Stimulated activated CD8-positive, alpha-beta memory T cell treated with anti-CD3 and anti-CD28 coated beads, Interleukin-15, amount 100 ng/mL, for 1 hour (primary cell): ENCODE measurements at places on chromosomes 3 and 15.

- DNase-seq: no peak
These were observed 3.7 kb downstream of the EOMES start for GRCh38 chr3:27718459-27718858.

GRCh38 chr3:184525337-184526087 lies 36.1 kb upstream of the EPHB3 start:
- no peak for DNase-seq

GRCh38 chr3:193130576-193130975 lies 110.4 kb upstream of the PLAAT1 start:
- no peak for DNase-seq

DNA sequence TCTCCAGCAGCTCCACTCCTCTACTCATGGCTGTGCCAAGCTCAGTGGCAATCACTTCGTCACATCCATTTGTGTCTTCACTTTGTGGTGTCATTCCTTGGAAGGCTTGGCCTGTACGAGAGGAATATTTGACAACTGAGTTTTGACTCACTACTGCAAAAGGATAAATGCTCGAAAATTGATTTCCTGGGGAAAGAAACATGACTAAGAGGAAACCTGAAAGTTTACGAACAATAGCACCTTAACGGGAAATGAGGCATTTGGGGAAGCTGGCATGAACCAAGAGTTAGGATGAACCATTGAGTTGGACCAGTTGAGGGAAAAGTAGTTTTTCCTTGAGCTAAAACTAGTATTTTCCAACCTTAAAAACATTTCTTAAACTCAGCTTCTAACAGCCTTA lies 74.2 kb upstream of the ABHD17C start:
- no peak for DNase-seq

DNA sequence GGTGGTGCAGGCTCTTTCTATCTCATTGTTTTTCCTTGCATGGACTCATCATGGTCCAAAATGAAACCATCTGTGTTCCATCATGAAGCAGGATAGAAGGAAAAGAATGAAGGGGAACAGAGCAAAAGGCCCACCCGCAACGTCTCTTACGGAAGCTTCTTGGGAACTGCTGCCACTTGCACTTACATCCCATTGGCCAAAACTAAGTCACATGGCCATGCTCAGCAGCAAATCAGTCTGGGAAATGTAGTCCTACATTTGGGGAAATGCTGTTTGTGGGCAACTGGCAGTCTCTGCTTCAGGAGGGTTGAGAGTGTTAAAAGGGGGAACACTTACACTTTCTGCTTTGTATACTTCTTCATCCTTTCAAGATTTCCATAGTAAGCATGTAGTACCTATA lies 191.6 kb downstream of the SV2B start:
- no peak for DNase-seq

DNA sequence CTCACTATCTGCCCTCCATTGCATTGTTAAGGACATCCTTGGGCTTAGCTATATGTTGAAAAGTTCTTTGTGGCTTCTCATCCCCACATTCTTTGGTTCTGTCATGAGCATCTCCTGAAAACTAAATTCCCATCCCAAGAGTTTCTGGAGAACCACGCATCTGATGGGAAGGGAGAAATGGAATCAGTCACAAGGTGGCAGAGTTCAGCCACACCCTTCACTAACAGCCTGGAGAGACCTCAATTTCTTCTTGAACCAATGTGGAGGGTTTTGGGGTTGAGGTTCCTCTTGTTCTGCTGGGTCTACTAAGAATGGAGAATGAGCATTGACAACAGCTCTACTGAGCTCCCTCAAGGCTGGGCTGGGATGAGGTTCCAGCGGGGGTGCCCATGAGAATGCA lies 15.6 kb upstream of the MAGEL2 start:
- no peak for DNase-seq

DNA sequence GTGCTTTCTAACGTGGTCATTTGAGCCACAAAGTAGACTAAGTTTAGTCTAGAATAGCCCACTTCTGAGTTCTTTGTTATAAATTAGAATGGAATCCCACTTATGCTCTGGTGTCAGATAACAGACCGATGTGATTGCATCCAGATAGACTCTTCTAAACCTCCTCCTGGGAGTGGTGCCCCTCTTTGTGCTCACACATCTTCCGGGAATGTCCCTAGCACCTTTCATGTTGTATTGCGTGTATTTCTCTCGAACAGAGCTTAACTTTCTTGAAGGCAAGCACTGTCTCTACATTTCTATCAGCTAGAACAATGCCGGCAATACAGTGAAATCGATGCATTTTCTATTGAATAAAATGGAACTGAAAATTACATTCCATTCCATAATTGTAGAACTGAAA lies 23.0 kb downstream of the CP start:
- no peak for DNase-seq

- DNase-seq: no peak
These were observed 15.6 kb downstream of the SENP5 start for GRCh38 chr3:196883361-196883760.

- DNase-seq: no peak
These were observed 15.9 kb downstream of the TLNRD1 start for GRCh38 chr15:81016489-81017068.

GRCh38 chr15:91435113-91435512 lies 335.1 kb downstream of the SV2B start:
- no peak for DNase-seq

- no peak for DNase-seq
These were observed 33.7 kb downstream of the VIPR1 start for GRCh38 chr3:42535981-42536784.

DNA sequence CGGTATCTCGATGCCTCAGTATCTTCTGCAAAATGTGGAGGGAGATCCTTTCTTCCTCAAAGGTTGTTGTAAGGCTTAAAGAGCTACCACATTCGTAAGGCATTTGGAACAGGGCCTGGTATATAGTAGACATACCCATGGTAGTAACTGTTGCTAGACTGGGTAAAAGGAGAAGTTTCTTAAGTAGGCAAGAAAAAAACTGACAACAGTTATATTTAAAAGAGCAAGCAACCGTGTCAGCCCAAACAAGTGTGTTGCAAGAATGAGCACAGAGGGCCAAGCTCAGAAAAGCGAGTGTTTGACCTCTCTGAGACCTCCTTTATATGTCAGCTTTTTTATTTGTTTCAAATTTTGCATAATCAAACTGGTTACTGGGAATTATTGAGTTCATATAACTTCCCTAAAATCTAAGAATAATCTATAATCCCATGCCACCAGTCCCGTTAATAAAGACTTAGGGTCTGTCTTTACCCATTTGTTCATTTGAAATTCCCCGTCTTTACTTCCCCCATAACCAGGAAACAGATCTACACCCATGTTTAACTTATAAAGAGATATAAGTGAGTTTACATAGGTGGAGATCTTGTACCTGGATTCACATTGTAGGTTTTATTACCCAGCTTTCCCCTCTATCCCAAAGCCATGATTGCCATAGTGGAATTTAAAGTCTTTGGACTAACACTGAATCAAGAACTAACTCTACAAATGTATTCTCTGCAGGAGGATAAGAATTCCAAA lies 7.3 kb downstream of the B3GNT5 start:
- DNase-seq: no peak

DNA sequence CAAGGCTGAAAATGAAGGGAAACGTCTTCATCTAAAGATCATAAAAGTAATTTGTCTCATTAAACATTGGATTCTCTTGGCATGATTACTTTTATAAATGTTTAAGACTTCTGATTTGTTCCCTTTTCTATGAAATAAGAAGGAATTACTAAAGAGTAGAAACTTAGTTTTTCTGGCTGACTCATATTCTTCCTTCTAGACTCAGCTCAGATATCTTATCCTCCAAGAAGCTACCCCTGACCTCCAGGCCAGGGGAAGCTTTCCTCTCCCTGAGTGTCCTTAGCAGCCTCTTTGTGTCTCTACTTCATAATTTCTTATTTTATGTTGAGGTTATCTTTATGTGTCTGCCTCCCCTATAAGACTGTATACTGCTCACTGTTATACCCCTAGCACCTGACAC lies 291.9 kb upstream of the STT3B start:
- DNase-seq: no peak
